Spleen (tissue), 13 donors: ENCODE measurements at places on chromosomes 7 and 10. TPM values are rescaled to one million over a fixed set of nuclear protein-coding genes. Genes with fewer than 3 reads are reported as not detected.

Gene TIAL1
- polyA plus RNA-seq = 54.1 TPM

DNA sequence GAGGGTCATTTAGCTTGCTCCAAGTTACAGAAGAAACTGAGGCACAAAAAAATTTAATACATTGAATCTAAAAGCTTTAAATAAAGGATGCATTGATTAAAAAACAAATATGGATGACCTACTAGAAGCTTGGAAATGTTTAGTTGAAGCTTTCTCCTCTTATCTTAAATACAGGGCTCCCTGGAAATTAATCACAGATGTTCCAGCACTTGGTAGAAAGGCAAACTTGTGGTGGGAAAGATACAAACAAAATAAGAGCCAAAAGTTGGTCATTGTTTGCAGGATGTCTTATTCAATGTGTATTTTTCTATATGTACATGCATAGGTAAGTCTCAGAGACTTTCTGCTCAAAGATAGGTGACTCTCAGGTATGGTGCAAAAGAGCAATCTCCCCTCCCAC is 40.7 kb upstream of the LYZL1 start:
- DNase-seq = no peak

DNA sequence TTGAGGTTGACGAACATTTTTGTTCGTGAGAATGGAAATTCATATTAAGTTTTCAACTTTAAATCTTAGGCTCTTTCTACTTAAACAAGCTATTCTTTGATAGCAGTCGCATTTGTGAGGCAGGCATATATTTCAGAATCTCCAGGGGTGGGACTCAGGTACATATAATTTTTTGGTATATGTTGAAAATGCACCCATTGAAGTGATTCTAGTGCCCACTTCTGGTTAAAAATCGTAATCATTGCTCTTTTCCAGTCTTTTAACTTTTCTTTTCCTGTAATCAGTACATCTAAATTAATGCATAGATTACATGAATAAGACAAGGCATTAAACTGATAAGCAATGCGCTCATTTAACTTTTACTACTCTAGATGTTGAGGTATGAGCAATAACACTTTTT is 67.8 kb downstream of the ZNRF2 start:
- no peak for DNase-seq

- DNase-seq = no peak
These were observed 20.7 kb downstream of the COX15 start for GRCh38 chr10:99711129-99711719.

- peak; percentile 64 for DNase-seq
These were observed 93.8 kb upstream of the IKZF1 start for GRCh38 chr7:50210706-50211115.

DNA sequence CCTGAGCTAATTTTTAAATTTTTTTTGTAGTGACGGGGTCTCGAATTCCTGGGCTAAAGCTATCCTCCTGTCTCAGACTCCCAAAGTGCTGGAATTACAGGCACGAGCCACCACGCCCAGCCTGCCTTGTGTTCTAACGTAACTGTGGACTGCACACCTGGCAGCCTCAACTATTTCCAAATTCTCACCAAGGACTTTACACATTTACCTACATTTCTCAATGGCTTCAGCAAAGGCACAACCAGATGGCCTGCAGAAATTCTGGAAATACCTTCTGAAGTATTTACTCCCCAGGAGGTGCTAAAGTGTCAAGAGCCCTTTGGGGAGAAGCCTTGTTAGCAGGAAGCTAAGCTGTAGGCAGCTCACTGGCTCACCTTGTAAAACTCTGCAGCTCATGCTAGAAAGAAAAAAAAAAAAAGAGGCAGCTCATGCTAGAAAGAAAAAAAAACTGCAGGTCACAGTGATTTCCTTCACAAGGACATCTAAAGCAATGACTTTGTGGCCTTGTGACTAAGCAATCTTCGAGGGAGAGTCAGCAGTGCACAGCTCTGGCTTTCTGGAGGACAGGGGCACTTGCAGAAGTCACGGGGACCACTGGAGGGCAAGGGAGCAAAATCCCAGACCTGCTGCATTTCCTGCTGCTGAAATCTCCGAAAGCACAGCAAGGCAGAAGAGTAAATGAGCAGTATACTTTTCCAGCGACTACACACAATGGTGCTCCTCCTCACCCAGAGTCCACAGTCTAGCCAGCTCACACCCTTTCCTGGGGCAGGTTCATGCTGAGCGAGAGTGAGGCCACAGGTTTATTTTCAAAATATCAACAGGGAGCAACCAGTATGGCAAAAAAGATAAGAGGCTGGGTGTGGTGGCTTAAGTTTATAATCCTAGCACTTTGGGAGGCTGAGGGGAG is 40.4 kb downstream of the BAIAP2L1 start:
- DNase-seq = peak; percentile 51

Gene AZGP1
- 0.36 TPM for polyA plus RNA-seq

Gene GRB10
- polyA plus RNA-seq = 31.1 TPM

GRCh38 chr10:62052276-62052675 is 150.8 kb downstream of the ARID5B start:
- no peak for DNase-seq

Gene LRRD1
- 0.09 TPM for polyA plus RNA-seq

GRCh38 chr10:6197321-6197720 is 5.4 kb upstream of the PFKFB3 start:
- DNase-seq = no peak

DNA sequence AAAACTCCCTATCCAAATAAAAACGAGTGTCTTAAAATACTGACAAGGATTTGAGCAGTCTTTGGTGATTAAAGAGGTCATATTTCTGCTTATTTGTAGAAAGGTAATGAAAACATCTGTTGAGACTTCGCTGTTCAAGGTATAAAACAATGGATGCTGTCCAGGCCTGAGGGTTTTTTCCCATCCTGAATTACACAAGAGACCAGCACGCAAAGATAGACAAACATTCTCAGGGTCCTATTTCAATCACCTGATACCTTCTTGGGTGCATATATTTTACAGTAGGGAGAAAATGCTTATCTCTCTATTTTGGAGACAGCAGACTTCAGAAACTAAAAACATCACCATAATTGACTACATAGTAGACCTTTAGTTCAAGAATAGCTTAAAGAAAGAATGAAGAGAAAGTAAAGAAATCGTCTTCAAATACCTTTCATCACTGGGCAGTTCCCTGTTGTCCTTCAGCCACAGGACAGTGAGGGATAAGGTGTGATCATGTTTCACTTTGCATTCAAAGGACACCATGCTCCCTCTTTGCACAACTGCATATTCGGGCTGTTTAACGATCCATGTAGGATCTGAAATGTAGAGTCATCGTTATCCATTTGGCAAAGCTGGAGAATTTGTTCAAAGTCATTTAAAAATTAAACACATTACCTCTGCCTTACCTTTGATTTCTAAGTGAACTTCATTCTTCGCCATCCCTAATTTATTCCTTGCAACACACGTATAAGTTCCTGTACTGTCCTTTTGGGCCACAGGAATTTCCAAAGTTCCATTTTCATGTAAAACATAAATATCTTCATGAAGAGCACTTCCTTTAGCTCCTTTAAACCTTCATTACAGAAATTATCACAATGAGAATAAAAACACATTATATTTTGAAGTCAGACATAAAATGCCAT is 63.7 kb upstream of the LAMB4 start:
- DNase-seq = no peak

Gene OR2A7
- polyA plus RNA-seq = 0.12 TPM

Gene CNNM1
- not detected for polyA plus RNA-seq

DNA sequence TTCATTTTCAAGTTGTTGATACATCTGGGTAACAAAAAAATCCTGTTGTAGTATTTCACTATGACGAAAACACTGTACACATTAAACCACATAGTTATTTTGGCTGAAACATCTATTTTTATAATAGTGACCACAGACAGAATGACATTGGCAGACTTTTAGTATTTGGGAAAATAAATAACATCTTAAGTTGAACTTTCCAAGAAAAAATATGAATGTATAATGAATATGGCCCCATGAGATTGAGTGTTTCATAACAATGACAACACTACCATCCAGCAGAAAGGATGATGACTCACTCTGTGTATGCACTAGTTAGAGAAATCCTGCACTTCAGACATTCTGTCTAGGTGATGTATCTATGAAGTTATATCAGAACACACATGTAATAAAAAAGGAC is 118.1 kb downstream of the SEMA3D start:
- DNase-seq = no peak

GRCh38 chr7:20577441-20578071 is 37.9 kb upstream of the ABCB5 start:
- no peak for DNase-seq

- no peak for DNase-seq
These were observed 163.6 kb downstream of the GNAI1 start for GRCh38 chr7:80298201-80298600.

Gene CYP3A4
- not detected for polyA plus RNA-seq

- no peak for DNase-seq
These were observed 48.0 kb downstream of the BRAF start for GRCh38 chr7:140876519-140877248.

Gene CYP2W1
- 0.05 TPM for polyA plus RNA-seq
